ENCODE measurements at places on chromosomes 7 and 10.

DNA sequence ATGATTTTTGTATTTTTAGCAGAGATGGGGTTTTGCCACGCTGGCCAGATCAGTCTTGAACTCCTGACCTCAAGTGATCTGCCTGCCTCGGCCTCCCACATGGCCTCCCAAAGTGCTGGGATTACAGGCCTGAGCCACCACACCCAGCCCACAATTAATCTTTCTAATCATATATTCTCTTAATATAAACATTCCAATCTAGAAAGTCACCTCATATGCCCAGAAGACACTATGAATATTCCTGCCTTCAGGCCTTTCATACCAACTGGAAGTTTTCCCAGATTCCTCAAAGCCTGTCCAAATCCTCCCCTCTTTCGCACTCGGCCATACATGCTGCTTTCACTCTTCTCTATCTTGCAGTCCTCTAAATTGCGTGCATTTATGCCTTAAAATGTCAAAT is 32.6 kb downstream of the PDZD8 start:
- DNase-seq: no peak

DNA sequence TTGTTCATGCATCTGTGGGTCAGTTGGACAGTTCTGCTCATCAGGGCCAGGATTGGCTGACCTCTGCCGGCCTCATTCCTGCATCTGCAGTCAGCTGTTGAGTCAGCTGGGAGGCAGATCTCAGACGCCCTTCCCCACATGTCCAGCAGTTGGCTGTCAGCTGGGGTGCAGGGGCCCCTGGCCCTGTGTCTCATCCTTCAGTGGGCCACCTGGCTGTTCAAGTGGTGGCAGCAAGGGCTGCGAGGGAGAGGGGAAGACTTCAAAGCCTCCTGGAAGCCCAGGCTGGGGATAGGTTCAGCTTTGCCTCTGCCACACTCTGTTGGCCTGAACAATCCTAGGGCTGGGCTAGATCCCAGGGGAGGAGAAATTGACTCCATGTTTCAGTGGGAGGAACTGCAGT is 33.2 kb downstream of the TACR2 start:
- DNase-seq: no peak

DNA sequence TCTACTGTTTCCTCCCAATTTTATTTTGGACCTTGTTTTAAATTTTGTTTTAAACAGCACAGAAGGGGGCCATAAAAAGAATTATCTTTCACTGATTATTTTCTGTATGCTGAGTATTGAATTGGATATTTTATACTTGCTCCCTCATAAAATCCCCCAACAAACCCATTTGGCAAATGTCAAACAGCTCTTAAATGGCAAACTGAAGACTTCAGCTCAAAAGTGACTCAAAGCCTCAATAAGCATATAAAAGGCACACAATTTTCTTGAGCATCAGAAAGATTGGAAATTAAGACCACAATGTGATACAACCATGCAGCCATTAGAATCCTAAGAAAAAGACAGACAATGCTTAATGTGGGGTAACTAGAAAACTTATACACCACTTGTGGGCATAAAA is 199.2 kb downstream of the SEMA3E start:
- no peak for DNase-seq

DNA sequence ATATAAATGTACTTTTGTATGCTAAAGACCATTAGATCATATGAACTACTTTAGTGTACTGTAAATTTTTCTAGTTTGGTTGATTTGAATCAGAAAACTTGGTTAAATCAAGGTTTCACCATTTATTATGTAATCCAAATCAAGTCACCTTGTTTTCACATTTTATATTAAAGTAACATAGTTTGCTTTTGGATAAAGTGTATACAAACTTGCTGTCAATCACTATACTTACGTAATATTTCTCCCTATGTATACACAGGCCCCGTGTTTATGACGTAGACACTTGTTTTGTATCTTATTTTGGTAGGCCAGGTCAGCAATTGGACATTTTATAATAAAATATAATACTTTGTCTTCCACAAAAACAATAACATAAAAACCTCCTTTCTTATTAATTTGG is 32.2 kb downstream of the NAMPT start:
- DNase-seq: no peak

- no peak for DNase-seq
Measured at GRCh38 chr7:154252046-154252445, 199.8 kb downstream of the DPP6 start.

- DNase-seq: no peak
Measured at GRCh38 chr7:80335511-80336231, 176.2 kb downstream of the GNAT3 start.

GRCh38 chr10:128151031-128151430 is 24.8 kb upstream of the MKI67 start:
- no peak for DNase-seq

DNA sequence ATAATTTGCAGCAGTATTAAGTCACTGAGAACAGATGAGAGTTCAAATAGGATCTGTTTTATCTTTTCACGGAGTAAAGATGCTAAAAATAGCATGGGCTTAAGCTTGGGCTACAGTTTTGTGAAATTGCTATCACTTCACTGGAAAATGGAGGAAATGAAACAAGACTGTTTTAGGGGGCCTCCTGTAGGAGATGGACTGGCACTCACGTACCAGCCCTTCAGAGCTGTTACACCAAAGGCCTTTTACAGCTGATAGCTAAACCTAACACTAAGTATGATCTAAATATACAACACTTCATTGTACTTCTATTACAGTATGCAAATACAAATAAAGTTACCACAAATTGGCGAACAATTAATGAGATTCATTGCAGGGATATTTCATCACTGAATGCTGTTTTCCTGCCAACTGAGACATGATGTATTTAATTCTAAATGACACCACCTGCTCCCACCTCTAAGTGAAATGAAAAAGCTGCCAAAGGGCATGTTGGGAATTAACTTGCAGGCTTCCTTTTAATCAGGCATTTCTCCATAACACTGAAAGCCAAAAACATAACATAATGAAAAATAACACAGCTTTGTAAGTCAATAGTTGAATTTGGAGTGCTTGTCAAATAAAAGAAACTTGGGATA is 304.5 kb upstream of the LRRN3 start:
- DNase-seq: no peak

DNA sequence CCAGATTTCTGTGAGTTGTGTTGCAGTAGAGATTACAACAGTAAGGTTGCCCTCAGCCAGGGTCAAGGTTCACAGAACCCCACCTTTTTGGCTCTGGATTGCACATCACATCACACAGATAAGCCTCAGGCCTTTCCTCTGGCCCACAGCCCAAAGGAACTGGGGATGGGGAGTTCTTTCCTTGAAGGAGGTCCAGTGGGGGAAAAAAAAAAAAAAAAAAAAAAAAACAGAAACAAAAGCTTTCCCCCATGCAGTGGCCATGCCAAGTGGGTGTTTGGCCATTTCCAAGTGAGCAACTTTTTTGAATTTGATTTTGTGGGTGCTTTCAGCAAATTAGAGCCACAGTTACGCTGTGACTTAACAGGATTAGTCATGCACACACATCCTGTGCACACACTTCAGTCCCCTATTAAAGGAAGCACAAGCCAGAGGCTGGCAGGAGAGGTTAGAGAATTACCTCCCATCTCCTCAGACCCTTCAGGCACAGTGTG is 79.3 kb upstream of the NANOS1 start:
- no peak for DNase-seq

- no peak for DNase-seq
Measured at GRCh38 chr10:48364659-48365405, 58.4 kb downstream of the MAPK8 start.

GRCh38 chr7:39535064-39535463 is 31.1 kb upstream of the YAE1 start:
- no peak for DNase-seq

GRCh38 chr7:122748195-122748594 is 45.5 kb upstream of the RNF148 start:
- DNase-seq: no peak

DNA sequence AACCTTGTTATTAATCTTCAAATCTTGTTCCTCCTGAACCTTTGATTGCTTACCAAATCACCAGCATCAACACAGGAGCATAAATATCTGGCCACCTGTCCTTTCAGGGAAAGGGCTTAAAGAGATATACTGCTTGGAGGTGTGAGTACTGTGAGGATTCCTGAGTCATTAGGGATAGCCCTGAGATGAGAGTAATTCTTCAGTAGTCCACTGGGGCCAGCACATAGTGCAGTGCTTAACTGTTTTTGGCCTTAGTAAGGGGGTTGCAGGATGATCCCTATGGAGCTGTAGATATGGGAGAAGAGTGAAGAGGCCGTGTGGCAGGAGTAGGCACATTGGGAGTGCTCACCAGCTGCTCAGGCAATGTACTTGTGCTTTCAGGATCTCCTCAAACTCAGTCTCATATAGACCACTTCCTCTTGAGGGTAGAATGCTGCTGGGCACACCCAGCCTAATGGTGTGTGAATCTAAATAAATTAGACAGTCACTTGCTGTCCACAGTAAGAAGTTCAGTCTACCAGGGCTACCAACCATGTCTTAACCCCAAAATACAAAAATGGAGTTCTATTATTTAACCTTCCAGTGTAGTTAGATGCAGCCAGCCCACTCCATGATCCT is 26.5 kb upstream of the GPR141 start:
- DNase-seq: no peak

Data from head of caudate nucleus (tissue), 42 donors.